ENCODE measurements at places on chromosomes 1 and 21.

DNA sequence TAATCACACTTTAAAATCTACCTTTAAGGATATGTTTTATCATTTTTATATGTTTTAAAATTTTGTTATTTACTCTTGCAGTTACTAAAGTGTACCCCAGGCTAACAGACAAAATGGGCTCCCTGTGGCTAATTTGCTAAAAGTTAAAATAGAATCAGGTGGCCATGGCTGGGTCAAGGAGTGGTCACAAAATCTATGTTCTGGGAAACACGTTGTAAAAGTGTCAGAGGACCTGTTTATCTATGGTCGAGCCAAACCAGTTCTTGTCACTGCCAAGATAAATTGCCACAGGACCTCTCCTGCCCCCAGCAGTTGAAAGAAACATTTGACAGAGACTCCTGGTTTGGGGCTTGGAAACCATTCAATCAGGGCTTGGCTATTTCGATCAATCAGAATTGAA, 21.2 kb upstream of the TTLL7 start:
- no peak for DNase-seq

DNA sequence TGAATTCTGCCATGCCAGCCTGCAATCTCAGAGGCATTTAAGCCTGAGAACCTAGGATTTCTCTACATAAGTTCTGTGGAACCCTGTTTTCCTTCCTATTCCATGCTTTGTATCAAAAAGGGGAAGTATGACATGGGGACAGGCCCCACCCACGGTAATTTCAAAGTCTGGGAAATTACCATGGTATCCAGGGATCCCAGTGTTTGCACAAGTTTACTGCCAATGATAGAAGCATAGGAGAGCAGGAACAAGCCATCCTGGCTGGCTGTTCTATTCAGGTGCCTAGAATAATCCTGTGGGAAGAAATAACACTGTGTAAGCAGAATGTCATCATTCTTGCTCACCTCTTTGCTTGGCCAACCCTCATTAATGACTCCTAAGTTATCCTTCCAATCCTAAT, 53.8 kb upstream of the ATP1B1 start:
- DNase-seq = no peak

GRCh38 chr1:31733389-31734219, 29.8 kb upstream of the COL16A1 start:
- DNase-seq = no peak

DNA sequence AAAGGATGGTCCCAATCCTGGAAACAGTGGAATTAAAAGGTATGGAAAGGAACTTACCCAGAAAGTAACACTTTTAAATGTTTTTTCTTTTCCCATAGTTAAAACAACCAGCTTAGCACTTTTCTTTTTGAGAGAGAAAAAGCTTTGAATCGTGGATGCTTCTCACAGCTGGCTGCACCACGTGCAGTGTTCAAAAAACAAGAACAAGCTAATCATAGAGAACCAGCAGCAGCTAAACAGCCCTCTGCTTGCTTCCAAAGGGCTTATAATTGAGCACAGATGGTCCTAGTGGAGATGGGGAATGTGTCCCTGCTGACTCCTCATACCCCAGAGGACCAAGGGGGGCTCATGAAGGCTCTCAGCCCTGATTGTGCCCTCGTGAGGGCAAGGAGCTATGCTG, 26.4 kb downstream of the UTP25 start:
- DNase-seq = no peak

- DNase-seq = peak; percentile 93
These were observed 5.3 kb downstream of the E2F2 start for GRCh38 chr1:23525558-23526250.

GRCh38 chr21:16279731-16280581, 550.2 kb downstream of the USP25 start:
- no peak for DNase-seq

- no peak for DNase-seq
These were observed 409.5 kb upstream of the ADGRL2 start for GRCh38 chr1:81391125-81391828.
